ENCODE measurements at places on chromosomes 2 and 18. TPM values are rescaled to one million over a fixed set of nuclear protein-coding genes. Genes with fewer than 3 reads are reported as not detected.

GRCh38 chr2:37920570-37920969 lies 4.5 kb upstream of the RMDN2 start:
- no peak overlapping the region for H3K27ac ChIP-seq
- H3K36me3 ChIP-seq, result no peaks in the 10 kb centered on the region
- H3K4me3 ChIP-seq, result no peak overlapping the region
- no peak for DNase-seq
- peaks cover 18% of the 10 kb centered on the region for H3K4me1 ChIP-seq

DNA sequence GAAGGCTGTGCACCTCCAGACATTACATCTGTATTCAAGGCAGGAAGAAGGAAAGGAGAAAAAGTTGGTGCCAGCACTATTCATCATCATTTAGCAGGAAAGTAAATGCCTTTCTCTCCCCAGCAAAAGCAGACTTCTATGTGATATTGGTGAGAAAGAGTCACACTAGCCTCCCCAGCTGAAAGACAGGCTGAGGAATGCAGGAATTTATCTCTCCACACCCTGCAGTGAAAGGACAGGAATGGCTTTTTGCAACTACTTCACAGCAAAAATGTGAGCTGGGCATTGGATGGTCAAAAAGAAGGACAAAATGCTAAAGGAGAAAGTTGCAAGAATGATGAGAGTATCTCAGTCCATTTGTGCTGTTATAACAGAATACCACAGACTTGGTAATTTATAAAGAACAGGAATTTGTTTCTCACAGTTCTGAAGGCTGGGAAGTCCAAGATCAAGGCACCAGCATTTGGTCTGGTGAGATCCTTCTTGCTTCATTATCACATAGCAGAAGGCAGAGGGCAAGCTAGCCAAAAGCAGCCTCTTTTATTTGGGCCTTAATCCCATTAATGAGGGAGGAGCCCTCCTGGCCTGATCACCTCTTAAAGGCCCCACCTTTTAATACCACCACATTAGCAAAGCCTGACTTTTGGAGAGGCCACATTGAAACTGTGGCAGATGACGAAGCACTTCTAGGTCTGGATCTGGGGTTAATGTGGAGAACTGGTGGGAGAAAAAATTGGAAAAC lies 388.1 kb upstream of the SLC14A2 start:
- peaks cover 5% of the 10 kb centered on the region for H3K4me1 ChIP-seq
- no peak for DNase-seq
- no peak overlapping the region for H3K4me3 ChIP-seq
- no peaks in the 10 kb centered on the region for H3K36me3 ChIP-seq
- H3K27me3 ChIP-seq, result no peaks in the 10 kb centered on the region
- no peak overlapping the region for H3K27ac ChIP-seq

DNA sequence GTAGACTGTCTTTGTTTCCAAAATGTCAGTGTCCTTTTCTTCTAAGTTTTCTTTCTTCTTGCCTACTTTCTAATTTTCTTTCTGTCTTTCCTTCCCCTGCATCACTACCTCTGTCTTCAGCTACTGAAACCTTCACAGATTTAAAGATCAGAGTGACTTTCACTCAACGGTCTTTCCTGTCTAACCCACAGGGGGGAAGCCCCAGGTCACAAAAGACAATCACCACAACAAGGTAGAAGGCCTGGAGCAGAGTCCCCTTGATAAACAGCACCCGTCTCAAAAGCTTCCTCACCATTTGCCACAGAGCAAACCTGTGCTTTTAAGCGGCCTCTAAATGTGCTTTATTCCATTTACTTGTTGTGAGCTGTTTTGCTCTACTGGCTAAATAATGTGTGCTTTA lies 665.4 kb downstream of the BCL11A start:
- no peaks in the 10 kb centered on the region for H3K27me3 ChIP-seq
- H3K36me3 ChIP-seq, result no peaks in the 10 kb centered on the region
- no peak overlapping the region for H3K27ac ChIP-seq
- no peak overlapping the region for H3K4me3 ChIP-seq

DNA sequence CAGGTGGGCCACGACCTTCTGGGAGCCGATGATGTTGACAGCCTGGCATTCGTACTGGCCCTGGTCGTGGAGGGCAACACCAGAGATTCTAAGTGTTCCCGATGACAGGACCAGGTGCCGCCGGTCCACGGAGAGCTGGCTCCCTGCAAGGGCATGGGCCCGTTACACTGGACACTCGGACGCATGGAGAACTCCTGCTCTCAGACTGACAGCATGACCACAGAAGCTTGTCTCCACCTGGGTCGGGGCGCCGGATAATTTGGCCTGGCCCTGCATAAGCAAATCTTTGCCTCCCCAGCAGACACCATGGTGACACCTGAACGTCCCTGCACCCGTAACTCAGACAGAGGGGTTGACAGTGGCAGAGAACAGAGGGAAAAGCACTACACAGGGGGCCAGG lies 80.7 kb downstream of the PXDN start:
- H3K4me3 ChIP-seq, result no peak overlapping the region
- no peaks in the 10 kb centered on the region for H3K4me1 ChIP-seq
- no peak overlapping the region for H3K27ac ChIP-seq
- no peaks in the 10 kb centered on the region for H3K27me3 ChIP-seq
- DNase-seq, result no peak
- peaks cover 45% of the 10 kb centered on the region for H3K36me3 ChIP-seq

DNA sequence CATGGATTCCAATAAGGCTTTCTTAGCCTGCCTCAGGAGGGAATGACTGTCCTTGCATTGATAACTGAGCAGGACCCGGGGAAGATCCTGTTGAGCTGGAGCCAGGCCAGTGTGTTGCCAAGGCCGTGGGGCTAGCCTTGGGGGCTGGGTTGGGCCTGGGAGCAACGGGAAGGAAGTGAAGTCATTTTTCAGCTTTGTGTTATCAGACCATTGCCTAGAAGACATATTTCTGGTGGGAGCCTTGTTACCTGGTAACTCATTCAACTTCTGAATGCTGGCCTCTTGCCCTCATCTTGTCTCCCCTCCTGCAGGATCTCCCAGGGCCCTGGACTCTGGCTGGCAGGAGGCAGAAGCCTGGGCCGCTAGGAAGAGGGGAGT lies 92.7 kb upstream of the MGAT5 start:
- no peaks in the 10 kb centered on the region for H3K36me3 ChIP-seq
- H3K27me3 ChIP-seq, result no peaks in the 10 kb centered on the region
- H3K4me1 ChIP-seq, result peaks cover 15% of the 10 kb centered on the region
- H3K4me3 ChIP-seq, result no peak overlapping the region
- no peak overlapping the region for H3K27ac ChIP-seq

DNA sequence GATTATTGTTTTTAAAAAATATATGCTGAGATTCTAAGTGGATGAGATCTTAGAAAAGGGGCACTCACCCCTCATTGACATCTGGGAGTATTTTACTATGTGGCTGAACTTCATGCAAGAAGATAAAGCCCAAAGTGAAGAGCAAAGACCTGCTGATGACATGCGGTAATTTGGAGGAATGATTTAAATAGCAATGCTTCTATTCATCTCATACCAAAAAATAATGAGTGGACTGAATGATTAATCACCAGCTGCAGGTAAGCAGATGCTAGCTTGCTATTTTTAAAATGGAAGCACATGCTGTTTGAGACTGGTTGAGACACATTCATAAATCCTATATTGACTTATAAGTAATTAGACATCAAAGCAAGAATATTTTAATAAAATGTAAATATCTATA lies 12.7 kb upstream of the CDK15 start:
- H3K4me1 ChIP-seq, result no peaks in the 10 kb centered on the region
- H3K36me3 ChIP-seq, result no peaks in the 10 kb centered on the region
- H3K27ac ChIP-seq, result no peak overlapping the region
- H3K27me3 ChIP-seq, result no peaks in the 10 kb centered on the region
- DNase-seq, result no peak

DNA sequence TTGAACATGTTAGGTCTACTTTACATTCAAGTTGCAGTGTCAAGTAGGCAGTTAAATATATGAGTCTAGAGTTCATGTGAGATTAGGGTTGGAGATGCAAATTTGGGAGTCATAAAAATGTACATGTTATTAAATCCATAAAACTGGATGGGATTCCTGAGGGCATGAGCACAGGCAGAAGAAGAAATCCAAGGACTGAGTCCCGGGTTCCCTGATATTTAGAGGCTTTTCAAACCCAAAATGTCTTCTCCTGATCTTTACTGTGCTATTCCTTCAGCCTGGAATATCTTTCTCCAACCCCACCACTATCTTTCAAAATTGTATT lies 23.3 kb upstream of the EXOC6B start:
- no peaks in the 10 kb centered on the region for H3K4me1 ChIP-seq
- no peaks in the 10 kb centered on the region for H3K36me3 ChIP-seq
- H3K4me3 ChIP-seq, result no peak overlapping the region
- peaks cover 11% of the 10 kb centered on the region for H3K27me3 ChIP-seq

DNA sequence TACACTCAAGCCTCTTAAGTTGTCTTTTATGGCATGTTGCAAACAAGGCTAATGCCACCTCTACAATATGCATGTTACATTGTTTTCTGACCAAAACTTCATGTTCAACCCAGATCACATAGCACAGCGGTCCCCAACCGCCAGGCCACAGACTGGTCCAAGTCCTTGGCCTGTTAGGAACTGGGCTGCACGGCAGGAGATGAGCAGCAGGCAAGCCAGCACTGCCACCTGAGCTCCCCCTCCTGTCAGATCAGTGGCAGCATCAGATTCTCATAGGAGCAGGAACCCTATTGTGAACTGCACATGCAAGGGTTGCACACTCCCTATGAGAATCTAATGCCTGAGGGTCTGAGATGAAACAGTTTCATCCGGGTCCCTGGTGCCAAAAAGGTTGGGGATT lies 324.8 kb upstream of the CHAC2 start:
- no peak overlapping the region for H3K4me3 ChIP-seq

DNA sequence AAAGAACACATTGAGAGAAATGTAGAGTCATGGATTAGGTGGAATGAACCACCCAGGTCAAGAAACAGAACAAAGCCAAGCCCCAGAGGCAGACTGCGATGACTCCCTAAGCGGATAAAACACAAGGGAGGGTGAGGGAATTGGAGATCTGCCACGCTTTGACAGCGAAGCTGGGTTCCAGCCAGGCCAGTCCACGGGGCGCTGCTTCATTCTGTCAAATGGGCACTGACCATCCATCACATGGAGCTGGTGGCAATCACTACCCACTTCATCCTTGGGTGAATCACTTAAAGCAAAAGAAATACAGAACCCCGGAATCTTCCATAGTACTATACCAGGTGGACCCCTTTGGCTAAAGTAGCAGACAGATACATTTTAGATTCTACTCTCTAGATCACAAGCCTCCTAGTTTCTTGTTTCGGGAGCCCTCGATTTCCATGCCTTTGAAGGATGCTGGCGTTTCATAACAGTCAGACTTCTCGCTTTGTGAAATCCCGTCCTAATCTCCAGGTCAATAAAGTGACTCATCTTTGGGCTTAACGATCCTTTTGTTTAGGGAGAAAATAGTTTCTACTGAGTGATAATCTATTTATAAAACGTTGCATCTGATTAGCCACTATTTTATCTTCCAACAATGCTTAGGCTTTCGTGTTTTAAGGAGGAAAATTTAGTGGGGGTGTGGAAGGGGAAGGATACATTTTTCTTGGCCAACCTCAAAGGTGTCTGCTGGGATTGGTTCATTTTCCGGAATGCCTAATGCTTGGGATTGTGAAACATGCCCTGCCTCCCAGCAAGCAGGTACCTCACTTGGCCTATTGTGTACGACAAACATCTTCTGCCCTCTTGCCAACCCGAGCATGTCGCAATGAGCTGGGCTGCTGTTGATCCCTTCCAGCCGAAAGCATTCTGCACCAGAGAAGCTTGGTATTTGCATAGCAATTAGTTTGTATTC lies 44.1 kb upstream of the HDAC4 start:
- no peaks in the 10 kb centered on the region for H3K36me3 ChIP-seq
- peaks cover 3% of the 10 kb centered on the region for H3K27me3 ChIP-seq
- H3K4me3 ChIP-seq, result no peak overlapping the region

DNA sequence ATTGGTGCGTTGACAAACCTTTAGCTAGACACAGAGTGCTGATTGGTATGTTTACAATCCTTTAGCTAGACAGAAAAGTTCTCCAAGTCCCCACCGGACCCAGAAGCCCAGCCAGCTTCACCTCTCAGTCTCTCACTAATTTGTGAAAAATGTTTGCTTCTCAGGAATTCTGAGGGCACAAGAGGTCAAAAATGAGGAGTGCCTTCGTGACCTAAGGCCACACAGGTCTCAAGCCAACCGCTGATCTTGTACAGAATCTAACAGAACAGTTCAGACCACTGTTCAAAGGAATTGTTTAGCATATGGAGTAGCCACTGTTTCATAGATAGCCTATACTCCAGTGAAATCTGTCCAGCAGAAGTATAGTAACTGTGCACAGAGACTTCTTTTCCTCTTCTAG lies 29.8 kb upstream of the LRRC30 start:
- H3K27ac ChIP-seq, result no peak overlapping the region
- H3K4me3 ChIP-seq, result no peak overlapping the region
- H3K36me3 ChIP-seq, result no peaks in the 10 kb centered on the region
- H3K4me1 ChIP-seq, result peaks cover 7% of the 10 kb centered on the region

DNA sequence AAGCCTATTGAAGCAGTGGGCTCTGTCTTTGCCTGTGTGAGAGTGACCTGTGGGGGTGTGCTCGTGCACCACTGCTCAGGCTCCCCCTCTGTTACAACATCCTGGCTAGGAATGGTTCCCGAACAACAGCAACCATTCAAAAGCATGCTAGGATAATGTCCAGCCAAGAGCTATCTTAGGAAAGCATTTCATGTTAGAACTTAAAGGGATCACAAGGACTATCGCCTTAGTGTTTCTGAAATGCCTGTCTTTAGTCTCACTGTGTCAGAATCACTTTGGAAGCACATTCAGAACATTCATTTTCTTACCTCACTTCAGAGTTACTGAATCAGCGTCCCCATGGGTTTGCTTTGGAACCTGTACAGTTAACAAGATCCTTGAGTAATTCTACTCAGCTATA lies 134.9 kb upstream of the DSEL start:
- no peaks in the 10 kb centered on the region for H3K36me3 ChIP-seq
- H3K27me3 ChIP-seq, result no peaks in the 10 kb centered on the region
- DNase-seq, result no peak
- H3K27ac ChIP-seq, result peak overlapping the region; percentile 54
- H3K4me1 ChIP-seq, result peaks cover 3% of the 10 kb centered on the region

DNA sequence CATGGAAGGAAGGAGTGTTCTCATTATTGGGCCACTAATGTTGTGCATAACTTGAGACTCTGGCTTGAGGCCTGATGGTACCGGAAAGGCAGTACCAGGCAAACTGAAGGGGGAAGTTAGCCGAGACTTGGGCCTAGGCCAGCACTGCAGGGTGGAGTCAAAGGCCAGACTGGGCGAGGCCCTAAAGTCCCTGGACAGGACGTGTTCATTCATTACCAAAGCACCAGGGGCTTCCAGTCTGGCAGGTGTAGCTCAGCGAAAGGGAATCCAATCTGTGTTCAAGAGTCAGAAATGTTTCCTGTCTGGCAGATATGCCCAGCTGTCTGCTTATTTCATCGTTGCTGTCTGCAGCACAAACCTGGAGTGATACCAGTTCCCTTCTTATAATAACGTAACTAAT lies 4.7 kb upstream of the ITSN2 start:
- H3K27ac ChIP-seq, result peak overlapping the region; percentile 32
- H3K4me3 ChIP-seq, result no peak overlapping the region
- H3K27me3 ChIP-seq, result no peaks in the 10 kb centered on the region

GRCh38 chr2:178157574-178157973 lies 36.7 kb upstream of the OSBPL6 start:
- no peak overlapping the region for H3K27ac ChIP-seq
- H3K4me3 ChIP-seq, result no peak overlapping the region
- no peaks in the 10 kb centered on the region for H3K4me1 ChIP-seq
- no peak for DNase-seq
- H3K36me3 ChIP-seq, result no peaks in the 10 kb centered on the region
- H3K27me3 ChIP-seq, result no peaks in the 10 kb centered on the region

- peaks cover 12% of the 10 kb centered on the region for H3K4me1 ChIP-seq
- DNase-seq, result no peak
- no peak overlapping the region for H3K27ac ChIP-seq
Measured at GRCh38 chr2:190765386-190766173, 115.0 kb upstream of the GLS start.

Gene FMNL2
- total RNA-seq, result 15.4 TPM

Gene TBR1
- total RNA-seq, result not detected

Gene SERPINB13
- 10.9 TPM for total RNA-seq

Gene RGPD3
- 1.1 TPM for total RNA-seq

Gene COL4A4
- 0.23 TPM for total RNA-seq
